Activated CD8-positive, alpha-beta T cell treated with anti-CD3 and anti-CD28 coated beads, Interleukin-2, amount 10 ng/mL, durations not matched to agents 7 days and 5 days (primary cell): ENCODE measurements at places on chromosomes 16 and 17.
A peak's percentile ranks its signal among the peaks of the same experiment; 100 is the strongest.

DNA sequence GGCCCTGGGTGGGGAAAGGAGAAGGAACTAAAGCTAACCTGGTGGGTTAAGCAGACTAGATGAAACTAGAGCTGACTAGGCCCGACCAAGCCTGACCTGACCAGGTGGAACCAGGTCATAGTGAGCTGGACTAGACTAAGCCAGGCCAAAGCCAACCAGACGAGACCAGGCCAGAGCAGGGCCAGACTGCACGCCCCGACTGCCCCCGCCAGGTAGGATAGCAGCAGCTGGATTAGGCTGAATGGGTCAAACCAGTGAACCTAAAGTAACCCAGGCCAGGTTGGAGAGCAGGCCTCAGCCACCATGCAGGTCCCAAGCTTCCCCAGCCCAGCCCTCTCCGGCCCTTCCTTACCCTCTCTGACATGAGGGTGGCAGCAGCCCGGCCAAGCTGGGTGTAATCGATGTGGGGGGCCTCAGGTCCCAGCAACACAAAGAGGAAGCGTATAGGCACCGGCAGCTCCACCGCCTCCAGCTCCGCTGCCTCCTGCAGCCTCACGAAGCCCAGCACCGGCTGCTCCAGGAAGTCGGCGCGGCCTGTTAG is 9.1 kb downstream of the SLC4A1 start:
- peaks cover 7% of the 10 kb centered on the region for H3K27me3 ChIP-seq
- no peaks in the 10 kb centered on the region for H3K4me1 ChIP-seq
- no peaks in the 10 kb centered on the region for H3K36me3 ChIP-seq
- no peak for DNase-seq
- H3K27ac ChIP-seq: no peak overlapping the region

DNA sequence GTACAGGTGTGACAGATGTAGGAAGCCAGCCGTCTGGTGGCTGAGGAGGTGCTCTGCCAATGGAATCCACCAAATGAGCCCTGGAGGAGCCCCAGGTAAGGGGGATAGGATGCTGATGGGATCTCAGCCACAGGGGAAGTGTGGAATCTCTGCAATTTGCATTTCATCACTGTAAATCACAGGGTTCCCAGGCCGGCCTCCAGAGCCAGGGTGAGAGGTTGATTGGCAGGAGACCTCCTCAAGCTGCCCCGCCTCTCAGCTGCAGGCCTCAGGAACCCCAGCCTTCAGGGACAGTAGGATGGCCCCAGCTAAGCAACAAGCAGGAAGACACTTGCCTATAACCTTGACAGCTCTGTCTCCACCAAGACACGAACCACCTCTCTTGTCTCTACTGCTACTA is 39.4 kb downstream of the RTN4RL1 start:
- no peaks in the 10 kb centered on the region for H3K36me3 ChIP-seq
- no peaks in the 10 kb centered on the region for H3K4me1 ChIP-seq
- no peak overlapping the region for H3K4me3 ChIP-seq
- DNase-seq: no peak
- H3K27ac ChIP-seq: no peak overlapping the region
- H3K27me3 ChIP-seq: peaks cover 9% of the 10 kb centered on the region

- peak; percentile 49 for DNase-seq
- H3K27ac ChIP-seq: peak overlapping the region; percentile 34
- H3K36me3 ChIP-seq: no peaks in the 10 kb centered on the region
- peaks cover 9% of the 10 kb centered on the region for H3K27me3 ChIP-seq
- H3K4me1 ChIP-seq: peaks cover 36% of the 10 kb centered on the region
Observed at GRCh38 chr16:1002399-1003166, 21.0 kb downstream of the SOX8 start.

GRCh38 chr16:68296693-68297092 is 14.1 kb downstream of the SLC7A6OS start:
- DNase-seq: no peak
- no peaks in the 10 kb centered on the region for H3K27me3 ChIP-seq
- no peak overlapping the region for H3K4me3 ChIP-seq
- H3K36me3 ChIP-seq: peaks cover 89% of the 10 kb centered on the region
- H3K4me1 ChIP-seq: peaks cover 22% of the 10 kb centered on the region
- peak overlapping the region; percentile 27 for H3K27ac ChIP-seq

- no peak overlapping the region for H3K4me3 ChIP-seq
- peaks cover 13% of the 10 kb centered on the region for H3K36me3 ChIP-seq
- peak overlapping the region; percentile 23 for H3K27ac ChIP-seq
- no peak for DNase-seq
- no peaks in the 10 kb centered on the region for H3K27me3 ChIP-seq
- peaks cover 43% of the 10 kb centered on the region for H3K4me1 ChIP-seq
Observed at GRCh38 chr17:77345260-77345910, 204.6 kb downstream of the SEC14L1 start.
